ENCODE measurements at places on chromosomes 2 and 18.
A peak's percentile ranks its signal among the peaks of the same experiment; 100 is the strongest.

DNA sequence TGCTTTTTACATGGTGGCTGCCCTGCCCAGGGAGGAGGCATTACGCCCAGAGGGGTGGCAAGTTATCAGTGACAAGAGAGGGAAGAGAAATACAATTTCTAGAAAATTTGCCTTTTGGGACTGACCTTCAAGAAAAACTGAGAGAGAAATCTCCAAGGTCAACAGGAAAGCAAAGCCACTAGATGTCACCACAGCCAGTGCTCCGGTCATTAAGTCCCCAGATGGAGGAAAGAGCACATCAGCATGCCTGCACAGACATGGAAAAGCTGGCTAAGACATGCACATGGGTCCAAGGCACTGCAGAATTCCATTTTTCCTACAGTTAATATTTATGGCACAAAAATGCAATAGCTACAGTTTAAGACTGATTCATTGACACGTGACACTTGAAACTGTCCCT lies 21.0 kb downstream of the FHL2 start:
- DNase-seq, result no peak

- no peak for DNase-seq
Measured at GRCh38 chr18:69755041-69755440, 192.6 kb downstream of the CD226 start.

- no peak for DNase-seq
Measured at GRCh38 chr2:720842-721241, 43.6 kb upstream of the TMEM18 start.

- no peak for DNase-seq
Measured at GRCh38 chr18:46820863-46821262, 64.0 kb upstream of the ST8SIA5 start.

GRCh38 chr18:59275406-59275949 lies 2.2 kb upstream of the RAX start:
- no peak for DNase-seq

DNA sequence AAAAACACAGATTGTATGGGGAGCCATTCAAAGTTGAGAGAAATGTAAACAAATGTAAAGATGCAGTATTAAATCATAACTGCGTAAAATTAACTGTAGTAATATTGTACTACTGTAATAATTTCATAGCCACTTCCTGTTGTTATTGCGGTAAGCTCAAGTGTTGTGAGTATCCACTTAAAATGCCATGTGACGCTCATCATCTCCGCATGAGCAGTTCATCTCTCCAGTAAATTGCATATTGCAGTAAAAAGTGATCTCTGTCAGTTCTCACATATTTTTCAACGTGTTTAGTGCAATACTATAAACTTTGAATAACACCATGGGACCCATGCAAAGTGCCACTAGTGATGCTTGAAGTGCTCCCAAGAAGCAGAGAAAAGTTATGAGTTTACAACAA lies 41.8 kb upstream of the SP3 start:
- DNase-seq, result no peak

GRCh38 chr2:15166878-15167277 lies 394.3 kb downstream of the NBAS start:
- DNase-seq, result no peak

DNA sequence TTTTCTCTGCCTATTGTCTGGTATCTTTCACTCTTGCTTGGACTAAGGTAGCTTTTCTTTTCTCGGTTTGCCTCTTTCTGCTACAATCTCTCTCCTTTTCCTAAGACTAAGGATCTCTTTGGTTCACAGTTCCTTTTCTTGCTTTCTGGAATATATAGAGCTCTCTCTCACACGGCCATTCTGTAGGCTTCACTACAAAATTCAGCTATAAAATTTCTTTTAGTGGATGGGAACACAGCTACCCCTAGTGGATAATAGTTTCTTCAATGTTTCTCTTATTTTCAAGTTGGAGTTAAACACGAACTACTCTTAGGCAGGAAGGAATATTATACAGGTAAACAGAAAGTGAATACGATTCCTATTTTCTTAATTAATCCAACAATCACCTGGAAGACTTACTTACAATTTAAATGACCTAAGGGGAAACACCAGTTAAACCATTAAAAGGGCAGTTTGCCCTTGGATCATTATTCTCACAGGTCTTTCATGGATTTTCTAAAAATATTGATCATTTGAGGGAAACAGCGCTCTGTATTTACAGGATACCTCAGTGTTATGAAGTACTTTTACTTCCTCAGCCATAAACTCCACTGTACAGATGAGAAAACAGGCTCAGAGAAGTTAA lies 140.5 kb downstream of the LRP2 start:
- peak; percentile 8 for DNase-seq

GRCh38 chr2:45925026-45925425 lies 273.6 kb downstream of the PRKCE start:
- DNase-seq, result no peak

DNA sequence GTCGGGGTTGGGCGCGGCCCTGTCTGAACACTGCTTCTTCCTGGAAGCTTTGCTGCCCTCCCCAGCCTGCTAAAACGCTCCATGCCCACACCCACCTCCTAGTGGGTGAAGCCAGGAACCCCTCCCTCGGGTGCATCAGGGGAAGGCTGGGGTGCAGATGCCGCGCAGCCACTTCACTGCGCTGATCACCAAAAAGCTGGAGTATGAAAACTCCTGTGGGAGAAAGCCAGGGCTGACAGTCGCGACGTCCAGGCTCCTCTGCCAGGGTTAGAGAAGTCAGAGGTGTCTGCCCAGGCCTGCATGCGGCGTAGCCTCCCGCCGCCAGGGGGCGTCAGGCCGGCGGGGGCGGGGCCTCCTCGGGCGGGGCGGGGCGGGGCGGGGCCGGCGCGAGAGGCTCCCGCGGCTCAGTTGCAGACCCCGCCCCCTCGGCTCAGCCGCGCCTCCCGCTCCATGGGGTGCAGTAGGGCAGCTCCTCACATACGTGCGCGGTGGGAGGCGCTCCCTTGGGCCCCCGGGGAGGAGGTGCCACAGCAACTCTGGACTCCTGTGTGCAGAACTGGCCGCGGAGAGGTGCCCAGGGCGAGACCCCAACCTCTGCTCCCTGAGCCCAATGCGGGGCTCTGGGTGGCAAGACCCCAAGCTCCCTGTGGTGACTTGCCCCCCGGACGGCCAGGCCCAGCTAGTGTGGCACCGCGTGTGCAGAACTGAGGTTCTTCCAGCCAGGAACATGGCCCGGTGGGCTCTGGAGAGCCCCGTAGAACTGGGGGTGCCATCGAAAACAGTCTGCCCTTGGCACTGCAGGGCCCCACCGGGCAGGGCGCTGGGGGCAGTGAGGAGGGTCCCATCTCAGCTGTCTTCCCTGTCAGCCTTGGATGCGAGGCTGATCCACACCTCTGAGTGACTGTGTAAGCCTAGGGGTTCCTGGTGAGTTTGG lies 1.8 kb upstream of the RNPEPL1 start:
- DNase-seq, result peak; percentile 81

DNA sequence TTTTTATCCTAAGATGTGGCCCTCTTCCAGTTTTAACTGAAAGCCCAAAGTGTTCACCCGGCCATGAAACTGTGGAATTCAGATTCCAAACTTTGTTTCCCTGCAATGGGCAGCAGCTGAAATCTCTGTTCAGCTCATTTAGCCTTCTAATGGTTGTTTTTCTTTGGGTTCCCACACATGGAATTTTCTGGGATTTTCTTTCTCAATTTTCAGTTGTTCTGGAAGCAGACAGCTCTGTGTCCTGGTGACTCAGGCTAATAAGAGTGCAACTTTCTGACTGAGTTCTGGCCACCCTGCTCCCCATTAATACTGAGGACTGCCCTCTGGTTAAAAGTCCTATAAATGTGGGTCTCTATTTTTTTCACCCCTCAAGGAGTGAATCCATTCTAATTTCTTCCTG lies 78.5 kb downstream of the PMS1 start:
- DNase-seq, result no peak

DNA sequence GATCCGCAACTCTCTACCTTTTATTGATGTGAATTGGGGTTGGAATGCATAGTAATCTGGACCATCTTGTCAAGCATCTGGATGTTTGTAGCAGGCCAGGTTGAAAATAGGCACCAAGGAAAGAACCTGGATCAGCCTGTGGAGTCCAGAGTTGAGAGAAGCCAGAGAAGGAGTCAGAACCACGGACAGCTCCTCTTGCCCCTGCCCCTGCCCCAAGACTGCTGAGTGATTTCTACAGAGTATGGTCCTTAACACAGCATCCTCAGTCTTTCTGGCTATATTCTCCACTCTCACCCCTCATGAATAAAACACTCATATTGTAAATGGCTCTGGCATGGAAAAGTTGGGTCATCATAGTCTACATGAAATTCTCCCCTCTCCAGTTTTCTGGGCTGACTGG lies 154.6 kb downstream of the LOXHD1 start:
- DNase-seq, result no peak

Data from NCI-H1930 (cell line).